Glutamatergic neuron (in vitro differentiated cells): ENCODE measurements at places on chromosomes 6 and 20. TPM values are rescaled to one million over a fixed set of nuclear protein-coding genes. Genes with fewer than 3 reads are reported as not detected.
A peak's percentile ranks its signal among the peaks of the same experiment; 100 is the strongest.

NKX2-4 gene
- not detected for total RNA-seq

CST4 gene
- not detected for total RNA-seq

DNA sequence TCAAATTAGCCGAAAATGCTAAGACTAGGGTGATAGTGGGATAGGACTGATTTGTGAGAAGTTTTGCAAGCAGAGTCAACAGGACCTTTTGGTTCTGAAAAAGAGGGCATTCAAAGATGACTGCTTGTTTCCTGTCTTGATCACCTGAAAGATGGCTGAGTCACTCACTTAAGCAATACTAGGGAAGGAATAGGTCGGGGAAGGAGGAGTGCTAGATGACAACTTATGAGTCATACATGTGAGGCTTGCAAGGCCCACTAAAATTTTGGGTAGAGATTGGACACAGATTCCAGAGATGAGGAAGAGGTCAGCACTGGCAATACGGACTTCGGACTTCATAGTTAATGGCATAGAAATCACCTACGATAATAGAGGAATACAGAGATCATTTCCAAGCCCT, 89.2 kb downstream of the FAM83B start:
- no peak for DNase-seq

CFB gene
- not detected for total RNA-seq

GRCh38 chr6:158797331-158798310, 21.5 kb downstream of the EZR start:
- DNase-seq = no peak

DNA sequence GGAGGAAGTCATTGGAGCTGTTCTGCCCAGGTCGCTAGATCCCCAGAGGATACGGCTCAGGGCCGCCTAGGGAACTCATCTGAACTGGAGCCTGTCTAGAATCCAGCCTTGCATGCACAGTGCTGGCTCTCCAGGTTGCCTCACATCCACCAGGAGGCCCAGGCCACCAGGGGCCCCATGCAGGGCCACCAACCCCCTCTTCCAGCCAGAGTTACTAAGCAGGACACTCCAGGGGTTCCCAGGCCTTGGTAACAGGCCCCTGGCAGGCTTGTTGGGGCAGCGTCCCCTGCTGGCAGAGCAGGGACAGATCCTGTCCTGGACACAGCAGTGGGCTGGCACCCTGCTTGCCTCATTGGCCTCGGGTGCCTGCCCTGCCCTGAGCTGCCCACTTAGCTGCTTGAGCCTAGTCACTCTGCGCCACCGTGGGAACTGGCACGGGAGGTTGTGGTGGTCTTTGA, 35.3 kb downstream of the EFCAB8 start:
- DNase-seq = peak; percentile 39

DNA sequence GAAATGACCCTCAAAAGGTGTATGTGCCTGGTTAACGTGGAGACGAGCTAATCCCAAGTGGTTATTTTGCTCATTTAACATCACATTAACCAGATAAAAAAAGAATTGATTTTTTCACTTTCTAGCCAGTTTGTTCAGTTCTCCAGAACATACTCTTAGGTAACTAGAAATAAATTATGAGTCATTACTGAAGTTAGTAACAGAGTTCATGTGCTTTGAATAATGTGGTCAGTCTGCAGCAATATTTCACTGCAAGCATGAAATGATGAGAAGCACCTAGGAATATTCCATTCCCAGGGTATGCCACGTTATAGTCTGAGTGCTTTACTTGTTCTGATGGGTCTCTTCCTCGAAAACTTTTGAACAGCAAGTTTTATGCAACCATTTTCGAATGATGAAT, 138.3 kb upstream of the INSM1 start:
- no peak for DNase-seq

GRCh38 chr6:133240511-133241085, 559 bp upstream of the EYA4 start:
- DNase-seq = peak; percentile 34

GRCh38 chr6:149261364-149262040, 56.0 kb upstream of the TAB2 start:
- no peak for DNase-seq

GCLC gene
- total RNA-seq = 29.1 TPM

- no peak for DNase-seq
Measured at GRCh38 chr6:43493230-43493629, 15.9 kb downstream of the TJAP1 start.

COL19A1 gene
- total RNA-seq = 0.78 TPM

DNA sequence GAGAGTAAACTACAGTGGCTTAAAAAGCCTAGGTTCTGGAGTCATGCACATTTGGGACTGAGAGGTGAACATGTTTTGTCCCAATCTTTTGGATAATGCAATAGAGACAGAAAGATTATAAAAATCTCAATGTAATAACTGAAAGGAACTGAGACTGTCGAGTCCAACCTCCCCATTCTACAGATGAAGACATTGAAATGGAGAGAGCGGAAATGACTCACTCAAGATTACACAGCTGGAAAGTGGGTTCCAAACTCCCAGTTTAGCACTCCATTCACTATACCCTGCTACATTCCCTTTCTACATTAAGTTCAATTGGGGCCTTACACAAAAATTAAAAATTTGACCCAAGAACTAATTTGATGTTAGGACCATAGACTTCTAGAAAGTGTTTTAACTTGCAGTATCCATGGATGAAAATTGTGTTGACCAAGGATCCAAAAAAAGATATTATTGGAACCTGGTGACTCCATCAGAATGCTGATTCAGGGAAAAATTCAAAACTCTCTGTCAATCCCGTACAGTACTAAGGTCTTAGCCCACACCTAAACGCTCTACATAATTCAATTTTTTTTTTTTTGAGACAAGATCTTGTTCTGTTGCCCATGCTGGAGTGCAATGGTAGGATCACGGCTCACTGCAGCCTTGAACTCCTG, 1.5 kb upstream of the ILRUN start:
- DNase-seq = no peak

BMP5 gene
- total RNA-seq = 1.1 TPM

GRCh38 chr20:6746901-6747609, 20.4 kb upstream of the BMP2 start:
- no peak for DNase-seq

GRCh38 chr6:53546281-53546680, 1.4 kb upstream of the GCLC start:
- no peak for DNase-seq

GRCh38 chr6:129733290-129733689, 23.3 kb upstream of the ARHGAP18 start:
- DNase-seq = no peak

GRCh38 chr6:163867518-163868292, 453.2 kb downstream of the QKI start:
- DNase-seq = no peak

- no peak for DNase-seq
Measured at GRCh38 chr6:128505603-128506002, 14.8 kb downstream of the PTPRK start.

DNA sequence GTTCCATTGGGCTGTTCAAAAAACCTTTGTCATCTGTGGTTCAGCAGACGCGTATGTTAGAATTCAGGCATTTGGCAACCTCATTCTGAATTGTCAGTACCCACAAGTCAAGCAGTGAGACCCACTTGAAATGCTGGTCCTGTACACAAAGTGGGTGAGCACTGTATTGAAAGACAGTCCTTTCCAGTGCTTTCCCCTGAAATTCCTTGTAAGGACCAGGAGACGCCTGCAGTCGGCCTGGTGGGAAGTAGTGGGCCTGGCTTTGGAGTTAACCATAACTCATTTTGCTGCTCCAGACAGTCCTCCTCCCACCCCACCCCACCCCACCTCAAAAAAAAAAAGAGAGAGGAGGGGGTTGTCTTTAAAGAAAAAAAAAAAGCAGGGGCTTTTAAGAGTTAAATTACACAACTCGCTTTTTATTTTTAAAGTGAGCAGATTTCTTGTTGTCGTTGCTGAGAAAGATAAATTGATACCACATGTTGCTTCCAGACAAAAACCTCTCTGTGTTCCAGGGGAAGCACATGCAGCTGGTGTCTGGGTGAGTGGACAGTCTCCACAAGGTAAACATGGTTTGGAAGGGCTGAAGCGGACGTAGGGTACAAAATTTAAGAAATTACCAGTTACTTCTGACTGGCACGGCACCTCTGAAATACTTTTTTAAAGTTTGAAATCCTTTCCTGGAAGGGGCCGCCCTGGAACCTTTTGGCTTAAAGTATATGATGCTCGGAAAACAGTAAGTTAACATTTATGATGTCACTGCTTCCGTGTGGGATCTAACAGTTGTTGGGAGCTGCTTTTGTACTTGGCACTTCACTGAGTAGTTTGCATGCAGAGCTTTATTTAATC, 95.3 kb downstream of the FOXO3 start:
- DNase-seq = no peak

DNA sequence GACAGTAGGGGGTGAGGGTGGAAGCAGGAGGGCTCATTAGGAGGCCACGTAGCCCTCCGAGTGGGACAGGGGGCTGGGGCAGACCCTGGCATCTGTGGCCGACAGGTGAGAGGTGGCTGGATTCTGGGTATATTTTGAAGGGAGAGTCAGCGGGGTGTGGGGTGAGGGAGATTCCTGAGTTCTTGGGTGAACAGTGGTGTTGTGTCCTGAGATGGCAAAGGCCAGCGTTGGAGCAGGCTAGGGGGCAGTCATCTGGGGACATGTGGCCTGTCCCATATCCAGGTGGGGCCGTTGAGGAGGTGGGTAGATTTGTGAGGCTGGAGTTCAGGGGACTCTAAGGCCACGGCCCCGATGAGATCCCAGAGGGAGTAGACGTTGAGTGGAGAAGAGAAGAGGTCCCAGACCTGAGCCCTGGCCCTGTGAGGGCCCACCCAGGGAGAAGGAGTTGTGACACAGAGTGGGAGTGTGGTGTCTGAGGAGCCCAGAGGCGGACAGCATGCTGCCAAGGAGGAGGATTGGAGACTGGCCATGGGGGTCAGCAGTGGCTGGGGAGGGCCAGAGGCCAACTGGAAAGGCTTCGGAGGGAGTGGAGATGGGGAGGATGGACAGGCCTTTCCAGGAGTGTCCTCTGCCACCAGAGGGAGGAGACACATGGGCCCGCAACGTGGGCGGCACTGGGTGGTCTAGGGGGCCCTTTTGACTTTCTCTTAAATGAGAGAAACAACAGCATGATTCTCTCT, 19.6 kb downstream of the PACSIN1 start:
- no peak for DNase-seq

ULBP1 gene
- 9.3 TPM for total RNA-seq

- no peak for DNase-seq
Measured at GRCh38 chr6:127182501-127182900, 64.0 kb downstream of the RSPO3 start.

GRCh38 chr20:17663040-17663399, 19.0 kb downstream of the RRBP1 start:
- no peak for DNase-seq

OR12D1 gene
- total RNA-seq = not detected

CYB5R4 gene
- total RNA-seq = 23.1 TPM

- no peak for DNase-seq
Measured at GRCh38 chr6:11208267-11208666, 24.2 kb downstream of the NEDD9 start.

GRCh38 chr6:49939993-49940498, 23.9 kb downstream of the DEFB114 start:
- no peak for DNase-seq

- no peak for DNase-seq
Measured at GRCh38 chr6:107290491-107290890, 168.9 kb downstream of the PDSS2 start.

DNA sequence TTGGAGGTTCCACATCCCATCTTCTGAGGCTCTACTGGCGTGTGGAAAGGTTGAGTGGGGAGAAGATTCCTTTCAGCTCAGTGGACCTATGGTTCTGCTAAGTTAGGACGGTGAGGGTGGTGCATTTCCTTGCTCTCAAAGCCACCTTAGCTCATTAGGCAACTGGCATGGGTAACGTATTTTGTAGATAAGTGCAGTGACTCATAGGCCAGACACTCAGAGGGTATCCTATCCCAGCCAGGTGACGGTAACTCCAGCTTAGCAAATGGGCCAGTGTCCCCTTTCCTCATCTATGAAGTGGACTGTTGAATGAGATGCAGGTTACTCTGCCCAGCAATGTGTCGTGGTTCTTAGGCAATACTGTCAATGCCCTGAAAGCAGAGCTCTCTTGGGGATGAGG, 3.7 kb downstream of the RPS6KA2 start:
- no peak for DNase-seq

GRCh38 chr6:110307368-110307767, 50.8 kb downstream of the METTL24 start:
- no peak for DNase-seq

GRCh38 chr6:3285732-3286131, 27.0 kb downstream of the PSMG4 start:
- DNase-seq = peak; percentile 7

- DNase-seq = no peak
Measured at GRCh38 chr6:30612213-30612612, 4.8 kb downstream of the PPP1R10 start.

BAG2 gene
- total RNA-seq = 1.2 TPM

DNA sequence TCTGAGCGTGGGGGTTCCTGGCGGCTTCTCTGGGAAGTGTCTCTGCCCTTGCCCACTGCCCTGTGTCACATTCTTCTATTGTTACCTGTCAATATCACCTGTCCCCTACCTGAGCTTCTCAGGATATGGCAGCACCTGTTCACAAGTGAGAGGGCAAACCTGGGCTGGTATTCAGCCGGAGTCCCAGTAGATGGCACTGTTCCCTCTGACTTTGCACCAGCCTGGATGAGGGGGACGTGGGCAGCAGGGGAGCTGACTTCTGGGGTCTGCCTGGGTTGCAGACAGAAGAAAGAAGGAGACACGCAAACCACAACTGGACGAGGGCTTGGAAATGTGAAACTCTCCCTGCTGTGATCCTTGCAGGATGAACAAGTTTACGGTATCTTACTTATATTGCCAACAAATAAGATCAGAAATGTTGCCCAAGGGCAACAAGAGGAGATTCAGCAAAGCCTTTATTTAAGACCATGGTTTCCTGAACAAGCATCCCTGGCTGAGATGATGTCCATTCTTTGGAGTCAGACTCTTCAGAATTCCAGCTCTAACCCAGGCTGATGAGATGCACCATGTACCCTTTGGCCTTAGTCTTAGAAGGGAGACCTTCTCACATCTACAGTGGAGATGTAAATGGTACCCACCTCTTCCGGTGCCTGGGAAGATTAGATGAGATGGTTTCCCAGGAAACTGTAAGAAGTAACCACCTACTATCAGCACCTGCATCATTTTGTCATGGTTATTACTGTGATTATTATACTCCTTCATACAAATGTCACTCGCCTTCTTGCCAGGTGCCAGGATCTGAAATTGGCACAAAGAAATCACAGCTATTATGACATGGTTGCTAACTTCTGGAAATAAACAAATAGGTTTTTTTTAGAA, 400.0 kb upstream of the CDH4 start:
- peak; percentile 66 for DNase-seq

- no peak for DNase-seq
Measured at GRCh38 chr6:37129566-37129965, 40.4 kb upstream of the PIM1 start.
